K562 (cell line): ENCODE measurements at places on chromosomes 7 and 10. TPM values are rescaled to one million over a fixed set of nuclear protein-coding genes. Genes with fewer than 3 reads are reported as not detected.
A peak's percentile ranks its signal among the peaks of the same experiment; 100 is the strongest.

- no peak overlapping the region for H3K4me3 ChIP-seq
- no peak overlapping the region for H3K27ac ChIP-seq
- no peaks in the 10 kb centered on the region for H3K27me3 ChIP-seq
- no peaks in the 10 kb centered on the region for H3K36me3 ChIP-seq
- peaks cover 5% of the 10 kb centered on the region for H3K4me1 ChIP-seq
- DNase-seq: no peak
These were observed 34.7 kb downstream of the GSDME start for GRCh38 chr7:24722386-24723177.

GRCh38 chr10:97854743-97855142 lies 5.1 kb downstream of the GOLGA7B start:
- no peak overlapping the region for H3K27ac ChIP-seq
- H3K4me1 ChIP-seq: peaks cover 4% of the 10 kb centered on the region
- peaks cover 26% of the 10 kb centered on the region for H3K27me3 ChIP-seq
- DNase-seq: no peak
- no peaks in the 10 kb centered on the region for H3K36me3 ChIP-seq

DNA sequence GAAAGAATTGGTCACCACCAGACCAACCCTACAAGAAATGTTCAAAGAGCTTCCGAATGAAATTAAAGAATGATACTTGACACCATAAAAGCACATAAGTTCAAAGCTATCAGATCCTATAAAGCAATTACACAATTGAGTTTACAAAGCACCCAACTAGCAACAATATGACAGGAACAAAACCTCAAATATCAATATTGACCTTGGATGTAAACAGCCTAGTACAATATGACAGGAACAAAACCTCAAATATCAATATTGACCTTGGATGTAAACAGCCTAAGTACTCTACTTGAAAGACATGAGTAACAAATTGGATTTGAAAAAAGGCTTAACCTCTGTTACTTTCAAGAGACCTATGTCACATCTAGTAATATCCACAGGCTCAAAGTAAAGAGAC lies 1201.4 kb downstream of the XPNPEP1 start:
- H3K4me1 ChIP-seq: no peaks in the 10 kb centered on the region
- H3K4me3 ChIP-seq: no peak overlapping the region
- no peak for DNase-seq

- peaks cover 4% of the 10 kb centered on the region; the same call in 2 of the 3 replicates for H3K27me3 ChIP-seq
- H3K4me3 ChIP-seq: no peak overlapping the region
- no peak overlapping the region for H3K27ac ChIP-seq
- no peaks in the 10 kb centered on the region; the same call in 1 of the 2 replicates for H3K4me1 ChIP-seq
- no peak for DNase-seq
These were observed 11.8 kb downstream of the PKD2L1 start for GRCh38 chr10:100318207-100318606.

DNA sequence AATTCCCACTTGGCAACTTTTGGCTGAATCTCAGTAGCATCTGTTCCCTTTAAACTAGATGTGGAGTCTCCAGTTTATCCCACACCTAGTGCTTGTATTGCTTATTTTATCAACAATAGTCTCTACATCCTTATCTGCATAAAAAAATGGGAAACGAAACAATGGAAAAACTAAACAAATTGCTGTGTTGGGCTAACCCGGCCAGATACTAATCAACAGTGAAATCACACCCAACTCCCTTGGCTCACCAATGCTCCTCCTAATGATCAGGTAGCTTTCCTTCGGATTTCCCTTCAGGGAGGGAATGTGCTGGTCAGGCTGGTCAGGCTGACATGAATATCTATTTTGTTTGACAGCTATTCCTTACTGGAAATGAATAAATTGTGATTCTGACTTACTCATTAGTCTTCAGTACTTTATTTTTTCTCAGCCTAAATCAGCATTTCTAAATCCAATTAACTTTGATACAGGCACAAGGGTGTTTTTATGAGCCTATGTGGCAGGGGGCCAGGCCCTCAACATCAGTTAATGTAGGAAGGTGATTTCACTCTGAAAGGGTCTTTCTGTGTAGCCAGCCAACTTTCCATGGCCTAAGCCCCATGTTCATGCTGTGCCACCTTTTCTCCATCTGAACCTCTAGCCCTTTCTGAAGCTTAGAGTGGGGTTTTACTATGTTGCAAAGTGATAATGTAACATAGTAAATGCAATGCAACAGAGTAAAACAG lies 170.5 kb upstream of the NPSR1 start:
- no peaks in the 10 kb centered on the region for H3K4me1 ChIP-seq
- H3K27ac ChIP-seq: no peak overlapping the region
- DNase-seq: no peak
- no peak overlapping the region for H3K4me3 ChIP-seq

NPC1L1 gene
- 0.02 and 0.07 TPM in 2 replicates for total RNA-seq

- no peaks in the 10 kb centered on the region for H3K36me3 ChIP-seq
- no peaks in the 10 kb centered on the region for H3K4me1 ChIP-seq
- H3K4me3 ChIP-seq: no peak overlapping the region
- no peak for DNase-seq
- no peaks in the 10 kb centered on the region for H3K27me3 ChIP-seq
These were observed 2.1 kb downstream of the GRM3 start for GRCh38 chr7:86645676-86646276.

- DNase-seq: peak; percentile 70
- no peak overlapping the region for H3K4me3 ChIP-seq
- H3K36me3 ChIP-seq: no peaks in the 10 kb centered on the region
- H3K27me3 ChIP-seq: peaks cover 31% of the 10 kb centered on the region
- no peak overlapping the region for H3K27ac ChIP-seq
These were observed 22.1 kb upstream of the CARD11 start for GRCh38 chr7:3065724-3066143.

NYAP1 gene
- 0.82 and 0.87 TPM in 2 replicates for total RNA-seq

SPDYE1 gene
- not detected in 2 replicates for total RNA-seq

DNA sequence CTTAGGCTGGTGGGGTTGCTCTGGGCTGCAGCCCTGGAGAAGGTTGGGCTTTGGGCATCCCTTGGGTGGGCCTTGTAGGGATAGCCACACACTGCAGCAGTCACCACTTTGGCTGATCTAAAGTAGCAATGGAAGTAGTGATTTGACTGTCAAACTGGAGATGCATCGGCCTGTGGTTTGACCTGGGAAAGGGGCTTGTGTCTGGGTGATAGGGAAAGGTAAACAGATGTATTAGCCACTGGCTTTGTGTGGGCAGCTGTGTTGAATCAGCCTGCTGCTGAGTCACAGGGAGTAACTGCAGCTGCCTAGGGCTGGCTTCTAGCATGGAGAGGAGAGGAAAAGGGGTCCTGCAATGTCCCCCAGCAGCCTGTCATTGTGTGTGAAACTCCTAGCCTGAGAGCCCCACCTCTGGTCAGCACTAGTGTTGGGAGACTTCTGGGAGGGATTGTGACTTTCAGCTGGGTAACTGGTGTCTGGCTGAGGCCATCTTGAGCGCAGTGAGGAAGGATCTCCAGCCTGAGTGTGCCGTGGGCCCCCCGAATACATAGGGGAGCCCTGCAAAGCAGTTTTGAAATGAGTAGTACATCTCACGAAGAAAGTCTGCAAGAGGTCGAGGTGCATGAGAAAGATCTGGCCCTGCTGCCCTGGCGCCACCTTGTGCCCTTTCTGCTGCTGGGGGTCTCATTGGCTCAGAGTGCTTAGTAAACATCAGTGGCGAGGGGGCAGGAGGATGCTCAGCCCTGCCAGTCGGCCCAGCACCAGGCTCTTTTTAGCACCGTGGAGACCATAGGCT lies 117.3 kb downstream of the FANK1 start:
- peak; percentile 7 for DNase-seq
- H3K36me3 ChIP-seq: no peaks in the 10 kb centered on the region
- H3K4me1 ChIP-seq: no peaks in the 10 kb centered on the region; the same call in 2 of the 3 replicates
- no peak overlapping the region for H3K4me3 ChIP-seq
- no peak overlapping the region for H3K27ac ChIP-seq
- no peaks in the 10 kb centered on the region; the same call in 1 of the 2 replicates for H3K27me3 ChIP-seq

DNA sequence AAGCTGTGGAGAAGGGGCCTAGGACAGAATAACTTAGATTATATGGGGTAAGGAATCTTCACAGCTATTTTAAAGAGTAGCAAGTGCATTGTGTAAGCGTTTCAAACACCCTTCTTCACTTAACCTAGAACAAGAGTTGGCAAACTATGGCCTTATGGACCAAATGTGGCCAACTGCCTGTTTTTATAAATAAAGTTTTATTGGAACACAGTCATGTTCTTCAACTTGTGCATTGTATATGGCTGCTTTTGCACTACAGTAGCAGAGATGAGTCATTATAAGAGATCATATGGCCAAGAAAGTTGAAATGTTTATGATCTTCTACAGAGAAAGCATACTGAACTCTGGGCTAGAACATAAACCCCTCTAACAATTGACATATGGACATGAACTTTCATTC lies 187.8 kb downstream of the ETV1 start:
- DNase-seq: no peak
- no peak overlapping the region for H3K4me3 ChIP-seq
- no peaks in the 10 kb centered on the region for H3K36me3 ChIP-seq
- H3K4me1 ChIP-seq: no peaks in the 10 kb centered on the region; the same call in 1 of the 2 replicates
- no peak overlapping the region for H3K27ac ChIP-seq

DNA sequence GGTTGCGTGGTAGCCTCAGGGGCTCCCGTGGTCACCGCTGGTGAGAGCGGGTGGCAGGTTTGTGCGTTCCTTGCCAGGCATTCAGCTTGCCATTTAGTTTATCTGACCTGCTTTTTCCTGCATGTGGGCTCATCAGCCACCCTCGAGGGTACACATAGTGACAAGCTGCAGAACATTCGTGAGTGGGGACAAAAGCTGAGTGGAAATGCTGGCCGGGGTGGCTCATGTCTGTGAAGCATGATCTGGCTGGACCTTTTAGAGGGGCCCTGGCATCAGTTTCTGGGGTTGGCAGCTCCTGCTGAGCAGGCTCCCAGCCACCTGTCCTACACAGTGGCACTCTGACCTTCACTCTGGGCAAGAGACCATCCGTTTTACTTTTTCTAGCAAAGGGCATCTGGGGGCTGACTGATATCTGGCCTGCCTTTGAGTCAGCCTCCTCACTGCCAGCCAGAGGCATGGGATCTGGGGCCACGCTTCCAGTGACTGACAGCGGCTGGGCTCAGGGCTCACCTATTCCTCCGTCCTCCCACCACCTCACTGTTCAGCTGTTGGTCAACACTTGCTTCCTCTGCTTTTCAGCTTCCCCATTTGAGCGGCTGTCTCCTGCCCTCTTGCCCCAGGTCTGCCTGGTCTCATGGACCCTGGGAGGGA lies 75.0 kb downstream of the LANCL2 start:
- peaks cover 12% of the 10 kb centered on the region; the same call in 2 of the 3 replicates for H3K27me3 ChIP-seq
- no peaks in the 10 kb centered on the region for H3K4me1 ChIP-seq
- no peak overlapping the region for H3K27ac ChIP-seq
- no peak for DNase-seq
- no peak overlapping the region for H3K4me3 ChIP-seq
